ENCODE measurements at places on chromosomes 2 and 18.

- no peak for DNase-seq
Observed at GRCh38 chr2:170101789-170102188, 76.2 kb upstream of the MYO3B start.

GRCh38 chr2:61210332-61210981 lies 48.5 kb downstream of the C2orf74 start:
- no peak for DNase-seq

GRCh38 chr2:170284205-170284604 lies 106.3 kb downstream of the MYO3B start:
- no peak for DNase-seq

GRCh38 chr2:1727101-1727771 lies 17.1 kb downstream of the PXDN start:
- DNase-seq, result no peak

DNA sequence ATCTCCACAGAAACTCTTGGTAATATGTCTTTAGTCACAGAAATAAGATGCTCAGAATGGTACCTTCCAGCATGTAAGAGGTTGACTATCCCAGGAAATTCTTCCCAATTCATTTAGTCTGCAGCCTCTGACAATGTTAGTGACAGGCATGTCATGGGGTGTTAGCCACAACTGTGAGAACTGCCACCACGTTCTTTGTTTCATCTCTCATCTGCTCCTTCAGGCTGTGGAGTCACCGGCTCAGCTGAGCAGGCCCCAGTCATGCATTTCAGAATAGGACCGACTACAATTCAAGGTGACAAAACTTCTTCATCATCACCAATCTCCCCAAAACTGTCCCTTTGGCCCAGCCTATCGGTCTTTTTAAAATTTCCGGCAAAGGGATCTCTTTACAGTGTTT lies 167.5 kb downstream of the AKAIN1 start:
- no peak for DNase-seq

GRCh38 chr18:40380686-40381439 lies 1574.2 kb upstream of the PIK3C3 start:
- no peak for DNase-seq

- DNase-seq, result no peak
Observed at GRCh38 chr2:212595036-212595654, 56.5 kb upstream of the ERBB4 start.

DNA sequence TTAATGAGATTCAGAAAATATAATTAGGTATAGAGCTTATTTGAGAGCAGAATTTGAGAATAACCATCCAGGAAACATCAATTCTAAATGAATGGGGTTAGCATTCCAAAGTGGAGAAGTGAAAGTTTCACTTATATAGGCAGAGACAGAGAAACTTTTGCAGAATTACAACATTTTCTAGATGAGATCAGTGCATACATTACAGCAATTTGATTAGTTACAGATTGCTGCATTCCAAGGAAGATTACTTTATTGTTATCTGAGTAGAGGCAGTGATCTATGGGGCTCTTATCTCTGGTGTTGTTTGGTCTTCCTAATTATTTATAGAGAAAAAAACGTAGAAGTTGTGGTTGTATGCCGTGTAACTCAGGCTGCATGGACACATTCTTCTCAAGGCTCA lies 373.8 kb upstream of the SYT4 start:
- DNase-seq, result no peak

- DNase-seq, result no peak
Observed at GRCh38 chr2:230739961-230740360, 27.3 kb downstream of the CAB39 start.

Data from stimulated activated CD4-positive, alpha-beta T cell treated with anti-CD3 and anti-CD28 coated beads, Interleukin-1b, Interleukin-23, amount 100 ng/mL, for 1 hour (primary cell).